ENCODE measurements at places on chromosomes 11 and 22. TPM values are rescaled to one million over a fixed set of nuclear protein-coding genes. Genes with fewer than 3 reads are reported as not detected.
A peak's percentile ranks its signal among the peaks of the same experiment; 100 is the strongest.

DNA sequence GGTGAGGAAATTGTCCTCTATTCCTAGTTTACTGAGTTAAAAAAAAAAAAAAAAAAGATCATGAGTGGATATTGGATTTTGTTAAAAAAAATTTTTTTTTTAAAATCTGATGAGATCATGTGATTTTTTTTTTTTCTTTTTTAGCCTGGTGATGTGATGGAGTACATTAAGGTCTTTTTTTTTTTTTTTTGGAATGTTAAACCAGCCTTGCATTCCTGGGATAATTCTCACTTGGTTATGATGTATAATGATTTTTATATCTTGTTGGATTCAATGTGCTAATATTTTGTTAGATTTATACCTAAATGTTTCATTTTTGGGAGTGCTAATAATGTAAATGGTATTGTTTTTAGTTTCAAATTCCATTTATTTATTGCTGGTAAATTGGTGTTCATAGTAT, 43.3 kb downstream of the DDX10 start:
- no peak for DNase-seq

Gene MGAT3
- total RNA-seq = 5.0 TPM

Gene B4GALNT4
- total RNA-seq = 105 TPM

Gene OR9G1
- not detected for total RNA-seq

DNA sequence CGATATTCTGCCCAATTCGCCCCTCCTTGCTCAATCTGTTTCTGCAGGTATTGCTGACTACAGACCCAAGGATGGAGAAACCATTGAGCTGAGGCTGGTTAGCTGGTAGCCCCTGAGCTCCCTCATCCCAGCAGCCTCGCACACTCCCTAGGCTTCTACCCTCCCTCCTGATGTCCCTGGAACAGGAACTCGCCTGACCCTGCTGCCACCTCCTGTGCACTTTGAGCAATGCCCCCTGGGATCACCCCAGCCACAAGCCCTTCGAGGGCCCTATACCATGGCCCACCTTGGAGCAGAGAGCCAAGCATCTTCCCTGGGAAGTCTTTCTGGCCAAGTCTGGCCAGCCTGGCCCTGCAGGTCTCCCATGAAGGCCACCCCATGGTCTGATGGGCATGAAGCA, 9.2 kb upstream of the SLC35E4 start:
- no peak for DNase-seq

DNA sequence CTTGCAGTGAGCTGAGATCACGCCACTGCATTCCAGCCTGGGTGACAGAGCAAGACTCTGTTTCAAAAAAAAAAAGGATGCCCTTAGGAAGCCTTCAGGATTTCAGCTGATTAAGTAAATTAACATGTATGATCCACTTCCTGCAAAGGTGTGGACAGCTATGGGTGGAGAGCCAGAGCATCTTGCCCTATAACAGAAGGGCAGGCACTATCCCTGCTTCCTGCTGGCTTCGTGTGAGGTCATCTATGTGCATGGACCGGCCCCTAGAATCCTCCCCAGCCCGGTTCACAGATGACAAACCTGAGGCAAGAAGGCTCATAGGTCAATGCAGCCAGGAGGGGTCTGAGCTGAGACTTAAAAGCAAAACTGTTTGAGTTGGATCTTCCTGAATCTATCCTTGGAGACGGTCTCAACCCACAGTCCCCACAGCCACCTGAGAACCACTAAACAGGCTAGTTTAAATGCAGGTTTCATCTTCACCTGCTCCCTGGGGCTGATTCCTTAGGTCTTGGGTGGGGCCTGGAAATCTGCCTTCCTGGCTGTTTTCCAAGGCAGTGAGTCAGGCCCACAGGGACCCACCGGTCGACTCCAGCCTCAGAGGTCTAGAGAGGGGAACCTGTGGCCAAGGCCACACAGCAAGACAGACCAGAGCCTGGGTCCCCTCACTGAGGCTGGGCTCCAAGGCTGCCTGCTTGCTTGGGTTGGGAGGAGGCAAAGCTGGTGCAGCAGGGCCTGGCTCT, 55.2 kb upstream of the MPEG1 start:
- no peak for DNase-seq

DNA sequence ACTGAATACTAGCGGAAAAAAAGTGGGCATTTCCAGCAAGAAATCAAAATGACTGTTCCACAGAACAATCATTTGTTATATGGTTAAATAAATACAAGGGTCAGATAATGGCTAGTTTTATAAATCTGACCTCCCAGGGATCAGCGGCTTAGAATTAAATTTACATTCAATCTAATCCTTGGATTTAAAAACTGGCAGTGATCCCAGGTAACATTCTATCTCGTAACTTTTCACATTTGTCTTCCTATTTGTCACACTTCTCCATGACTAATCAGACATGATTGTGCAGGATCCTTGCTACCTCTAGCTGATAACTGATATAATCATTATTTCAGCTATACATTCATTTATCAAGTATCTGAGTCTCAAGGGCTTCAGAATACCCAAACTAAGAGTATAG, 2.9 kb upstream of the MMP3 start:
- no peak for DNase-seq

Gene DRICH1
- total RNA-seq = not detected

- DNase-seq = no peak
These were observed 22.8 kb downstream of the PPARA start for GRCh38 chr22:46173152-46173551.

GRCh38 chr22:22130953-22131608, 113.5 kb upstream of the VPREB1 start:
- DNase-seq = no peak

Gene STX3
- 37.7 TPM for total RNA-seq

- no peak for DNase-seq
These were observed 50.5 kb downstream of the SNX19 start for GRCh38 chr11:130865774-130866114.

Gene SCGB1D2
- not detected for total RNA-seq

Gene SMDT1
- total RNA-seq = 44.8 TPM

Gene OR51B4
- total RNA-seq = not detected

Gene CATSPERZ
- total RNA-seq = 1.3 TPM

- peak; percentile 68 for DNase-seq
These were observed 60.2 kb downstream of the ENDOD1 start for GRCh38 chr11:95149651-95150364.

All from H9 (cell line).